Kidney (tissue), 22 donors: ENCODE measurements at places on chromosomes 7 and 10. TPM values are rescaled to one million over a fixed set of nuclear protein-coding genes. Genes with fewer than 3 reads are reported as not detected.

GRCh38 chr7:140155428-140155827, 21.4 kb downstream of the KDM7A start:
- DNase-seq, result no peak

RGS10 gene
- polyA plus RNA-seq, result 25.4 TPM

NODAL gene
- not detected for polyA plus RNA-seq

GRCh38 chr10:30639946-30640786, 10.6 kb upstream of the LYZL2 start:
- DNase-seq, result no peak

POMZP3 gene
- 13.9 TPM for polyA plus RNA-seq

GRCh38 chr7:121689749-121690148, 183.2 kb upstream of the PTPRZ1 start:
- no peak for DNase-seq
